ENCODE measurements at places on chromosomes 6 and 20.

DNA sequence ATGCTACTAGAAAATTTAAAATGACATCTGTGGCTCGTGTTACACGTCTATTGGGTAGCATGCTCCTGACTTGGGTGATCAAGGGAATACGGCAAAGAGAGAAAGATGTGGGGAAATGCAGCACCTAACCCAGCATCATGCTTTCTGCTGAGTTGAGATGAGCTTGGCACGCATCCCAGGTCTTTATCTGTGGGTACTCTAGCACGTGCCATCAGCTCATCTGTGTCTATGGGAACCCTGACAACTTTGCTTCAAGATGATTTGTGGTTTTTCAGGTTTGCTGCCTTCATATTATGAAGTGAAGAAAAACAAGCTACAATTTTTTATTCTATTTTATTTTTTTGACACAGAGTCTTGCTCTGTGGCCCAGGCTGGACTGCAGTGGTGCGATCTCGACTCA is 21.0 kb downstream of the RNASET2 start:
- no peak for DNase-seq

GRCh38 chr6:167467282-167467681 is 142.4 kb downstream of the TTLL2 start:
- DNase-seq = no peak

DNA sequence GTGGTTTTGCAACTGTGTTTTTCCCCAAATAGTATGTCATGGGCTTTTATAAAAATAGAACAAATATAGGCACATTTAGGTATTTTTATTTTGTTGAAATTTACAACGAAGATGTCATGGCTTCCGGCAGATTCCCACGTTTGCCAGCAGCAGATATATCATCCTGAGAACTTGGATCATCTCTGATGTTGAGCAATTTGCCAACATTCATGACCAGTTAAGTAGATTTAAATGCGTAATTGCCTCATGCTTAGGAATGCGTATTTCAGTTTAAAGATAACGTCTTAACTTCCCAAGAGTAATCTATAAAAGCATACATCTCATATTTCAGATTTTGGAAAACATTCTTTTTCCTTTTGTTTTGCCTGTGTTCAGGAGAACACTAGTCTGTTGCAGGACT is 457.8 kb downstream of the QKI start:
- peak; percentile 20 for DNase-seq

DNA sequence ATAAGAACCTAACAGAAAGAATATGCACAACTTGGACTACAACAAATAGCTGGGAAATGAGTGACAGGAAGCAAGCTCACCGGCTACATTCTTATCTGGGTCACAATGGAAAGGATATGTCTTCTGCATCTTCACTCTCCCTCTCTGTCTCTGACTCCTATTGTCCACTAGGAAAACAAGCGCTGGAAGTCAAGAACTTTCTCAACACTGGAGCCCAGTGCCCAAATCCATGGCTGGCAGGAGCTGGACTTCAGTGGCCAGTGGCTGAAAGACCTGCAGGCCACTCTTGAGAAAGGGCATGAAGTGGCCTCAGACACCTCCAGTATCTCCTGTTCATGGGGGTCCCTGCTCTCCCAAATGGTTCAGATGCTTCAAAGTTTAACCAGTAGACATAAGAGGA is 62.0 kb downstream of the FAM50B start:
- no peak for DNase-seq

DNA sequence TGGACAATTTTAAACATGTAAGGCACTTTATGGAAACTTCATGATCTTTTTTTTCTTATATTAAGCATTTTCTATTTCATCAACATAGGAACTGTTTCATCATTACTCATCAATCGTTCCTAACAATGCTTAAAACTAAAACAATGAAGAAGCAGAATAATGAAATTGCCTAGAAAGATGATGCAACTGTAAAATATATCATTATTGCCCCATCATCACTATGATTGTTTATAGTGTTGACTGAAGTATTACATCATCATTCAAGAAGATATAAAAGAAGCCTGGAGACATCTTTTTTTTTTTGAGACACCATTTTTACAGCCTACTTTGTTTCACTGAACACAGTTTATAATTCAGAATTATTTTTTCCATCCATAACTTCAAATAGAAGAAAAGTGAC is 147.2 kb downstream of the TRDN start:
- DNase-seq = peak; percentile 54

DNA sequence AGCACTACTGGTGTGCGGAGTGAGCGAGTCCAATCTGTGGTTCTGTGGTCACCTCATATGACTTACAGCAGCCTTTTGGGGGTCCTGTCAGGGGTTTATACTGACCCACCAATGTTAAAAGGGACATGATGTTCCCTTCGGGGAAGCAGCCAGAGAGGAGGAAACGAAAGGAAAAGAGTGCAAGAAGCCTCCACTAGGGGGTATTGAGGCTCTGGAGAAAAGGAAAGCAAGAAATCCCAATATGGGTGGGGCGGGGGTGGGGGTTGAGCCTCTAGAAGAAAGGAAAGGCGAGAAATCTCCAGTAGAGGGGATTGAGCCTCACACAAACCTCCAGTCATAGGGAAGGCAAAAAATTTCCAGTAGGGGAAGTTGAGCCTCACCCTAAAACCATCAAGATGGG is 249.3 kb upstream of the ECI2 start:
- no peak for DNase-seq

DNA sequence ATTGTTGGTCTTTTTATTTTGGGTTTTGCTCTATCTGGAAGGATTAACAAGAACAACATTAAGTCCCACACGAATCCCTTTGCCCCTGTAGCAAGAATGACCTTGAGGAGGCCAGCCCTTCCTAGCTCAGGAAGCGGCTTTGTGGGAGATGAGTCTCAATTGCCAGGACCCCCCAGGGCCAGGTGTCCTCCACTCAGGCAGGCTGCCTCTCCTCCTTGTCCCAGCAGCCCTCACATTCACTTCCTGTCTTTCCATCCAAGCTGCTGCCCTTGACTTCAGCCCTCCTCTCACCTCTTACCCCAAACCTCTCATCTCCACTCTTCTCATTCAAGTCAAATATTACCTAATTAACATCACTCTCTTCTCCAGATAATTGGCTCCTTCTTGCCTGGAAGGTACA is 22.6 kb upstream of the SYNDIG1 start:
- no peak for DNase-seq

GRCh38 chr20:33092361-33092760 is 12.9 kb downstream of the BPIFB4 start:
- no peak for DNase-seq

GRCh38 chr6:7542065-7542873 is 798 bp downstream of the DSP start:
- no peak for DNase-seq
